Fibroblast of pulmonary artery (primary cell): ENCODE measurements at places on chromosomes 5 and 9.

- DNase-seq: no peak
Observed at GRCh38 chr5:52956014-52956413, 33.1 kb upstream of the ITGA2 start.

GRCh38 chr5:5886812-5887486, 464.5 kb downstream of the ICE1 start:
- DNase-seq: no peak

- peak; percentile 40 for DNase-seq
Observed at GRCh38 chr9:68704814-68705530, at the start of gene PIP5K1B. TSS of gene PIP5K1B (plus strand) at chr9:68705240. CDS start at chr9:68822615, 117,375 bp downstream.

- DNase-seq: no peak
Observed at GRCh38 chr5:158999339-158999738, 100.4 kb downstream of the EBF1 start.

- DNase-seq: no peak
Observed at GRCh38 chr5:65172486-65173129, 309.1 kb downstream of the ADAMTS6 start.

GRCh38 chr5:161190778-161191177, 338.8 kb upstream of the ATP10B start:
- DNase-seq: no peak

GRCh38 chr5:35963381-35963843, 25.0 kb upstream of the CAPSL start:
- DNase-seq: peak; percentile 19

DNA sequence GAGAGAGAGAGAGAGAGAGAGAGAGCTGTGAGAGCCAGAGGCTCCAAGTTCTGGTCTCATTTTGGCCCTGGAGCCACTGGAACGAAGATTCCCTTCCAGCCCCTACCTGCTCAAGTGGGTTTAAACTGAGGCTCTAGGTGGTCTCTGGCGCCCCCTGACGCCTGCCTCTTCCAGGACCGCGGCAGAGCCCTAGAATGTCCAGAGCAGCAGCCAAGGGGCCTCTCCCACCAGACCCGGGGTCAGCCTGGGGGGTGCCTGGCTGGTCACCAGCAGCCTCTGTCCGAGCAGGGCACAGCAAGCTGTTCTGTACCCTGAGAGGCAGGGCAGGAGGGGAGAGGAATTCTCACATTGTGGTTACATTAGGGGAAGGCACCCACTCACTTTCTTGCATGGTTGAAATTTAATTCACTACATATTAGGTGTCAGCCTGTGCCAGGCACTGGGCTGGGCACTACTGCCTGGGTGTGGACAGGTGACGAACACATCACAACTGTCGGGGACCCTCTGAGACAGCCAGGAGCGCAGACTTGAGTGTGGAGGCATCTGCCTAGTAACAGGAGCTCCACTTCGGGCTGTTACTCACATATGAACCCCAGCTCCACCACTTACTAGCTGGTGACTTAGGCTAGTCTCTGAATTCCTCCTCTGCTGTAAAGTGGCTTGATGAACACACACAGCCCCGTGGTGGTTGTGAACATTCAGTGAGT, 44.5 kb downstream of the AMBP start:
- DNase-seq: peak; percentile 23

DNA sequence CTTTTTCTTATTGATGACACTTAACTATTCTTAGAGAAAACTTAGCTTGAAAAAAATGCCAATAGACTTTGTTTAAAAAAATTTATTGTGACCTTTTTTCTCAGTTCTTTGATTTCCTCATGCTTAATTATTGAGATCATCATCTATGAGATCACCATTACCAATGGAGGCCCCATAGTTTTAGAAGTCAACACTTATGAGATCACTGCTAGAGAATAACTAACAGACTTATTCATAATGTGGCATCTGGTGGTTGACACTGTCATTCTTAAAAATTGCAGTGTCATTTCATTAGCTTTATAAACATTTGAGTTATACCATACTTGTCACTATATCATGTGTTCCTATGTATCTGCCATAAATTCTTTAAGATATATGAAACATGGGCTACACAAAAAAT, 14.9 kb upstream of the FEM1C start:
- DNase-seq: peak; percentile 41

- peak; percentile 71 for DNase-seq
Observed at GRCh38 chr5:173714551-173715428, 98.3 kb upstream of the BOD1 start.

- peak; percentile 56 for DNase-seq
Observed at GRCh38 chr9:70003901-70004714, 39.5 kb upstream of the MAMDC2 start.

DNA sequence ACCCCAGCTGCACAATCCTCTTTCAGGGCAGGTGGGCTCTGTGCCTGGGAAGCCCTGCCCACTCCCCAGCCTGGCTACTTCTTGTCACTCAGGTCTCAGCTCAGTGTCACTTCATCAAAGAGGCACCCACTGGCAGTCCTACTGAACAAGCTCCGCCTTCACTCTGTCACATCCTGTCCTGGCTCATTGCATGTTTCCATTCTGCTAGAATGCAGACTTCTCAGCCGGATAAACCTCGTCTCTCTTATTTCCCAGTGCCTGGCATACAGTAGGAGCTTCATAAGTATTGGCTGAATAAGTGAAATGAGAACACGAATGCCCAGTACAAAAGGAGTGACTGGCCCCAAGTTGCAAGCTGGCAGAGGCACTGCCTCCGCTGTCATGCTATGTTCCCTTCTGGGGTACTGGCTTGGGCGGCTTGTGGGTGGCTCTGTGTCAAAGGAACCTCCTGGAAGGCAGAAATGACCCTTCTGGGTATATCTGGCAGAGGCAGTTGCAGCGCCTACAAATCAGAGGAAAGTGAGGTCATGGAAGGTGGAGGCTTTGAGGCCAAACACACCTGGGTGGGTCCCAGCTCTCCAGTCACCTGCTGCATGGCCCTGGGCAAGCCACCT, 98.3 kb upstream of the PHYKPL start:
- DNase-seq: no peak

DNA sequence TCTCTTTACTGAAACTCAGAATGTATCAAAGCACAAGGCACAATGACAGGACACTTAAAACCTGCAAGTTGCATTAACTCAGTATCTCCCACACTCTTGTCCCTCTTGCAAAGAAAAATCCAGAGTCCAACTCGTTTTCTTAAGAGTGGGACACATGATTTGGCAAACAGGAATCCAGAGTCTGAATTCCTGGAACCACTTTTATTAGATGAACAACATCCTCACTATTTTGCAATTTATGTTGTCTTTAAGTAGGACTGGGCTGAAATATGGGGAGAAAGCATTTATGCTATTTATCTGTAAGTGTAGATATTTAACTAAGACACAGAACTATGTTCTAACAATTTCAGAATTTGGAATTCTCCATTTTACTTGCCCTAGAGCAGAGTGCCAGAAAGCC, 69.1 kb downstream of the ABCA1 start:
- DNase-seq: peak; percentile 31

DNA sequence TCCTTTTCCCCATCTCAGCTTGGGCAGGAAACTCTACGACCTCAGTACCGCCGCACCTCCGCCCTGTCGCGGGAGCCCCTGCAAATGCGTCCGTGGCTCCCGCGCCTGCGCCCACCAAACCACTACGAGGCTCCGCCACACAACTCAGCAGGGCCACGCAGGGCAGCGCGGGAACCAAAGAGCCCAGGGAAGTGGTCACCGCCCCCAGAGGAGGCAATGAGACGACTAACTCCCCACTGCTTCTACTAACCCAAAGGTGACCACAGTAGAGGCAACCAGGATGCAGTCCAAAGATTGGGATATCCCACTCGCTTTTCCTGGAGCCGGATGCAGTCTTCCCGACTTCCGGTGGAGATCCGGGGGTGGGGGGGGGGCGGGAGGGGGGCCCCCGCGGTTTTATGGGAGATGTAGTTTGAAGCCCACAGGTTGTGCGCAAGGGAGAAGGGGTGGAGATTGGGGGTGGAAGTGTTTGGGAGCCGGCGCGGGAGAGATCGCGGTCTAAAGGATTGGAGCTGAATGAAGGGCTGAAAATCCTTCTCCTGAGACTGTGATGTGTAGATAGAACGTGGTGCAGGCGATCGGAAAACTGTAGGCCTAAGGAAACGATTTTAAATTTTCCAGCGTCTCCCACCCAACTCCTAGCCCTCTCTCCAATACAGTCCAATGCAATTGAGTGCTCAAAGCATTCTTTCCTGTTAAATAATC, at the start of gene NUDT12:
TSS of gene NUDT12 (minus strand) at position 337 of the 705 bp plus-strand sequence. CDS start 2,541 bp downstream, outside the sequence.
- peak; percentile 80 for DNase-seq

GRCh38 chr9:70133253-70134208, 89.9 kb downstream of the MAMDC2 start:
- DNase-seq: no peak

DNA sequence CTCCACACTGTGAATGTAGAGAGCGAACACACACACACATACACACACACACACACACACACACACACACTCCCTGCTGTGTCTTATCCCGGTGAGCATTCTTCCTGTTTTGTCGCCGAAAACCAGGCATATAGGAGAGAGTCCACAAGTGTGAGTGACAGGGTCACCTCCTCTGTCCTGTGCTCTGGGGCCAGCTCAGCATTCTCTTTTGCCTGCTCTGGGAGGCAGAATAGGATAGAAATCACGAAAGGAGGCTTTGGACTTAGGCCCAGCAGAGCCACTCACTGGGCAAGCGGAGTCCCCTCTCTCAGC, 3.0 kb downstream of the LAMC3 start:
- no peak for DNase-seq

DNA sequence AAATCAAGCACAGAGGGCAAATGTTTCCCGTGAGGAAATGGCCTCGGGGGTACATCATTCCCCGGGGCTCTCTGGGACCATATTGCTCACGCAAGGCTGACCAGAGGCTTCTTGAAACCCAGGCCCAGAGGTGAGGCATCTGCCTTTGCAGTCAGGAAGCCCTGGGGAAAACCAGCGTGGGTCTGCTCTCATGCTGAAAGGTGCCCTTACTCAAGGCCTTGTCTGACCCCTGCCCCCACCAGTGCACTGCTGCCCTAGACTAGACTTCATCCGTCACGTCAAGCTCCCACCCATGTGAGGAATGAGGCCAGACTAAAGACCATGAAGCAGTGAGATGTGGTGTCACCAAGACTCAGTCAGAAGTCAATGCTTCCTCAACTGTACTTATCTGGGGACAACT, 66.1 kb downstream of the PAX5 start:
- DNase-seq: no peak

- DNase-seq: no peak
Observed at GRCh38 chr9:131387394-131387793, 6.5 kb upstream of the PRRC2B start.

GRCh38 chr9:112535811-112536210, 49.2 kb downstream of the KIAA1958 start:
- DNase-seq: peak; percentile 71

DNA sequence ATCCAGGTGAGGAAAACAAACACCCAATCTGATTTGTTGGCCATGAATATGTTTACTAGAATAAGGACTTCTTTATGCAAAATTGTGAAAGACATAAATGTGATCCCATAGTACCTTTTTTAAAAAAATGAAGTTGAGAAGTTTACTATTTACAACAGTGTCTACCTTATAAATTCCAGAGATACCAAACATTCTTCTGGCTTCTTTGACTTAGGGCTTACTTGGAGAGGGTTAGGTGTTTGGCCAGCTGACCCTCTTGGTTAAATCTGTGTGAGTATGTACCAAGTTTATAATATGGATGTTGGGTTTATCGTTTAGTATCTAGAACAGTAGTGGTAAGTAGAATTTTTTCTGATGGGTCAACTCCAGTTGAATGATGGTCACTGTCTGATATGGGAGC, 212.3 kb downstream of the DOCK8 start:
- no peak for DNase-seq

GRCh38 chr9:16266648-16267276, 603.7 kb downstream of the BNC2 start:
- peak; percentile 11 for DNase-seq

DNA sequence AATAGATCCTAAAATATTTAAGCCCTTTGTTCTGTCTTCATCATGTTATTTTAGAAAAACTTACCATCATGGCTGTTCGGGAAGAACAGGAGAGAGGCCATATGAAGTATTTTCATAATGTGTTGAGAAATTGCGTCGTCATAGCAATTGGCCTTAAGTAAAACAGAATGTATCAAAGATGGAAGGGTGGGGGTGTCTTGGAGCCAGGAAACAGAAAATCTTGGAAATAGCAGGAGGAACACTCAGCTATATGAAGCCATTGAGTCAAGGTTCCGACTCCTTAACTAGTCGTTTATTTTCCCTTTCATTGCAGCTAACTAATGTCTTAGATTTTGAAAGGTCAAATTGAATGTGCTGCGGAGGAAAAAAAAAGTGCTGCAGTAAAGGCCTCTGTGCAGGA, 1.3 kb downstream of the SPTAN1 start:
- DNase-seq: peak; percentile 92

GRCh38 chr5:27392716-27393115, 354.3 kb upstream of the CDH9 start:
- DNase-seq: no peak

DNA sequence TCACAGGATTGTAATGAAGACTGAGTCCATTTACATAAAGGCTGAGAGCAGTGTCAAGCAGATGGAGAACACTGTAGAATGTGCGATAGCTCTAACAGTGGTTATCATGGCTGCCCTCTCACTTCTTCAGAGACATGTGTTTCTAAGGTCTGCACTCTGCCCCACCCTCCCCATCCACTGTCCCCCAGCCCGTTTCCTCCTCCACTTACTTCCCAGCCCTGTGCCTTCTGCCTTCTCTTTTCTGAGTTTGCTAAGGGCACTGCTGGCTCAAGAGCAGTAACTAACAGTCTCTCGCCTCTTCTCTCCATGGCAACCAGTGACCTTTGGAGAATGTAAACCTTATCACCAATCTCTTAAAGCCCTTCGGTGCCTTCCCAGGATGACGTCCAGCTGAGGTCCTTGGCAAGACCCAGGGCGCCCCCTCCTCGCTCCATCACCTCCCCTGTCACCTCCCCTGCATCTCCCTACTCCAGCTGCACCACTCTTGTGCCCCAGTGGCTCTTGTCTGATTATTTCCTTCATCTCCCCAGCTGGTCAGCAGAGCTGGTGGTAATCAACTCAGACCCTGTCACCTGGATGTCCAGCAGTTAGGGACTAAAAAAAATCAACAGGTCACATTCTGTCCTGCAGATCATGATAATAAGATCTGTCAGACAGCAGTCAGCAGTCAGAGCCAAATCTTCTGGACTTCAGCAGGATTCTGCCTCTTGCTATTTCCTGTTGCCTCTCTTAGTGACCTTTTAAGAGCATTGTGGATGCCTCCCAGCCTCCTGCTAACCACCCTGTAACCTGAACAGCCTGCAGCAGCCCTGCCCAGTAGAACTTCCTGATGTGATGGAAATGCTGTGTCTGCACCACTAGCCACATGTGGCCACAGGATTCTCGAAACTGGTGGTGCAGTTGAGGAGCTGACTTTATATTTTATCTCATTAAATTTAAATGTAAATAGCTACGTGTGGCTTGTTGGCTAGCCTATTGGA, 9.0 kb downstream of the FXN start:
- peak; percentile 58 for DNase-seq
